ENCODE measurements at places on chromosomes 4 and X.
A peak's percentile ranks its signal among the peaks of the same experiment; 100 is the strongest.

- DNase-seq, result no peak
Measured at GRCh38 chr4:85376285-85376684, 98.7 kb upstream of the ARHGAP24 start.

GRCh38 chrX:18687856-18688495, 16.1 kb upstream of the RS1 start:
- DNase-seq, result peak; percentile 3

GRCh38 chrX:28189011-28189410, 207.8 kb upstream of the DCAF8L1 start:
- no peak for DNase-seq

- no peak for DNase-seq
Measured at GRCh38 chrX:155997436-155997835, at the start of gene IL9R. Gene IL9R (plus strand): TSS chrX:155997696. CDS start chrX:155997760, 64 bp downstream.

DNA sequence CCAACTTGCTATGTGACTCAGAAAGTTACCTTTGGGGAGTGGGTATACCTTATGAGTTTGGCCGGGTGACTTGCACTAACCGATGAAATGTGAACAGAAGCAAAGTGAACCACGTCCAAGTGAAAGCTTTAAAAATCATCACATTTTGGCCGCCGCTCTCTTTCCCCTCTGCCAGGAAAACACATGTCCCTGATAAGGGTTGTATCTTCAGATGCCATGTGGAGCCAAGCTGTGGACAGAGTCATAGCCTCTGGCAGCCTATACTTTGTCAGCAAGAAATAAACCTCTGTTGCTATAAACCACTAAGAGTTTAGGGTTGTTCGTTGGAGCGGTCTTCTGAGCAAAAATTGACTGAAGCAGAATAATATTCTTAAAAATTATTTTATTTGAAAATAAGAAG, 92.3 kb downstream of the PRDM5 start:
- no peak for DNase-seq

DNA sequence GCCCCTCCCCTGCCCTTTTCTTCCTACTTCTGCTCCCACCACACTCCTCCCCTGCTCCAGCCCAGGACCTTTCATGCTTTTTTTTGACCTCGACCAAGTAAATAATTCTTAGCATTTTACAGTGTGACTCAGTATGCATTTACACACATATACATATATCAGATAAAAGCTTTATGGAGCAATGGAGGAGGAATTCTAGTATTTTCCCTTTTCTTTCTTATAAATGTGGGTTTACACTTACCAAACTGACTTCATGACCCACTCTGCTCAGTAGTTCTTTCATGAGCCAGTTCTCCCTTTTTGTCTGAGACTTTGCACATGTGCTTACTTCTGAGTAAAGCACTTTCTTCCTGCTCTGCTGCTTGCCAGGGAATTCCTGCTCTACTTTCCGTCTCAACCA, 111.8 kb upstream of the H2AZ1 start:
- no peak for DNase-seq

GRCh38 chrX:76643590-76643989, 216.1 kb downstream of the MAGEE1 start:
- no peak for DNase-seq
